Stimulated activated naive CD4-positive, alpha-beta T cell treated with Interleukin-2 at 50 U/mL for 16 hours (primary cell): ENCODE measurements at places on chromosomes 16 and 17.
A peak's percentile ranks its signal among the peaks of the same experiment; 100 is the strongest.

GRCh38 chr17:82247856-82248671 lies 19.2 kb downstream of the SLC16A3 start:
- DNase-seq = no peak

DNA sequence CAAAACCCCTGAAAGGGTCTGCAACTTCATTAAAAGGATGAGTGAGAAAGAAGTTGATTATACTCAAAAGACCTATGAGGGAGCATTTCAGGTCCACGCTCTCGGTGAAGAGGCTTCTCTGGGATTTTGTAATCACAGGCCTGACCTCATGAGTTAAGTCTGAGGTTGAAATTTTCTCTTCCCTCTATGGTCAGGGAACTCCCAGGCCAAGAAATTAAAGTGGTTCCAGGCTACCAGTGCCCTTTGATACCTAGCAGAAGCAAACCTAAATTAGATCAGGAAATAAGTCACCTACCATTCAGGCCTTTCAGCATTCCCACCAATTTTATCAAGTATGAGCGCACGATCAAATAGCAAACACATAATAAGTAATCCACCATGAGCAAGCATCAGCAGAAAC lies 27.9 kb downstream of the MBTD1 start:
- no peak for DNase-seq

DNA sequence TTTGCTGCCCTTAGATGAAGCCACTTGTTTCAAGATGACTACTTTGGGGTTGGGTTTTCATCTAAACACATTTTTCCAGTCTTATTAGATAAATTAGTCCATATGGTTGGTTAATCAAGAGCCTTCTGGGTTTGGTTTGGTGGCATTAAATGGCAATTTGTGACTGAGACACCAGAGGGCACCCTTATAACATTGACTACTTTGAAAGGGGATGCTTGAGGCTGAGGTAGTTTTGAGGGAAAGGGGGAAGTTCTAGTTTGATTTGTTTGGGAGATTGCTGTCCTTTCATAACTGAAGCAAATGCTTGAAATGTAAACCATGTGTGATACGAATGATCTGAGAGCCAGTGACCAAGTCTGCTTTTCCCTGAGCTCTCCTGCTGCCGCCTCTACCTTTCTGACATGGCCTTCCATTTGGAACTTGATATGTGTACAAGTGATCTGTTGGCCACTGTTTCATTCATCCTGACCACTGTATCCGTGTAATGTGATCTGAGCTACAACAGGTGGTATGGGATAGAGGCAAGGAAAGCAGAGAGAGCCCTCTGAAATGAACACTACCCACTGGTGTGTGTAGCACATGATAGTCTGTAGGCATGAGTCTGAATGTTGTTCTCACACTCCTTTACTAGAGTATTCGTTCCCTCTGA lies 5.8 kb upstream of the RARA start:
- DNase-seq = peak; percentile 23

GRCh38 chr16:29811896-29812665 lies at the start of gene PRRT2:
PRRT2 (plus strand) TSS chr16:29812193; CDS start chr16:29813055, 862 bp downstream.
- DNase-seq = peak; percentile 49

- DNase-seq = peak; percentile 54
These were observed 616 bp downstream of the SRSF2 start for GRCh38 chr17:76736349-76737081.

DNA sequence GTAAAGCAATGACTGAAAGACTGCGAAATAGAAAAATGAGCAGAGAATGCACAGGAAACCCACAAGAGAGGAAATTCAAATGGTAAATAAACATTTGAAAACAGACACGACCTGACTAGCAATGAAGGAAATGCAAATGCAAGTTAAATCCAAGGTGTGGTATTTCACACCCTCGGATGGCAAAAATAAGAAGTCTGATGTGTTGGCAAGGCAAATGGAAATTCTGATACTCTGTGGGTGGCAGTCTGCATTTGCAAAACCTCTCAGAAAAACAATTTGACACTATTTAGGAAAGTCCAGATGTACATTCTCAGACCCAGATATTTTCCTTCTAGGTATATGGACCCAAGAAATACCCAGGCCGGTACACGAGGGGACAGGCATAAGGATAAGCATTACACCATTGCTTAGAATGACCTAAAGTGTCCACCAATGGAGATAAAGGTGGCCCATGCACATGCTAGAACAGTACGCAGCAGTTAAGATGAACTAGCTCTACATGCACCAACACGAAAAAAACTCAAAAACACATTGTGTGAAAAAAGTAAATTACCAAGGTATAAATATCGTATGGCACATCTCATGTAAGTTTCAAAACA lies 116.7 kb downstream of the GAS7 start:
- DNase-seq = no peak

DNA sequence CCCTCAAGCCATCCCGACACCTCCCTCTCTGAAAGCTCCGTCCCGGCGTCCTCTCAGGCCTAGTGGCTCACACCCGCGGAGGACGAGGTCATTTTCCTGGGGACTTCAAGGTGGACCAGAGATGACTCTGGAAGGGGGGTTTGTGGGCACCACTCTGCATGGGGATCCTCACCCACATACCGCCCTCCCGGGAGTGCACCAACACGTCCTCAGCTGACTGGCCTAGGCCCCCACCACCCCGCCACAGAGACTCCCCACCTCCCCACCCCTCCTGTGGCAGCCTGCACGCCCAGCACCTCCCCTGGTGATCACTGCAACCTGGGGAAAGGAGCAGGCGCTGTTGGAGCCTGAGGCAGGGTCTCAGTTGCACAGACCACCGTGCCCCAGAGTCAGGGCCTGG lies 2.4 kb upstream of the SOX8 start:
- no peak for DNase-seq

GRCh38 chr17:43105146-43105545 lies 20.0 kb downstream of the BRCA1 start:
- DNase-seq = no peak

DNA sequence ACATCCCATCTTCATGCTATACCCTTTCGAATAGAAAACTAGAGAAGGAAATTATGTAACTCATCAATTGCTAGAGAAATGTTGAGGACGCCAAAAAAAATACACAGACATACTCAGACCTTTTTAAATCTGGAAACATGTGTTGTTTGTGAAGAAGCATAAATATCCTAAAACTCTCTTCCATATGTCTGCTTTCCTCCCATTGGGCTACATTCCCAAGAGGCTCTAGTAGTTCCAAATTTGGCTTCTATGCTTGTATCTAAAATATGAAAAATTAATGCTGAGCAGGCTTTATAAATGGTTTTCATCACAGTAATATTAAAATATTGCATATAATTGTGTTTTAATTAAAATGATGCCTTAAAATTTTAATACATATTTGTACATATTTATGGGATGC lies 297.9 kb upstream of the PSMD7 start:
- no peak for DNase-seq

DNA sequence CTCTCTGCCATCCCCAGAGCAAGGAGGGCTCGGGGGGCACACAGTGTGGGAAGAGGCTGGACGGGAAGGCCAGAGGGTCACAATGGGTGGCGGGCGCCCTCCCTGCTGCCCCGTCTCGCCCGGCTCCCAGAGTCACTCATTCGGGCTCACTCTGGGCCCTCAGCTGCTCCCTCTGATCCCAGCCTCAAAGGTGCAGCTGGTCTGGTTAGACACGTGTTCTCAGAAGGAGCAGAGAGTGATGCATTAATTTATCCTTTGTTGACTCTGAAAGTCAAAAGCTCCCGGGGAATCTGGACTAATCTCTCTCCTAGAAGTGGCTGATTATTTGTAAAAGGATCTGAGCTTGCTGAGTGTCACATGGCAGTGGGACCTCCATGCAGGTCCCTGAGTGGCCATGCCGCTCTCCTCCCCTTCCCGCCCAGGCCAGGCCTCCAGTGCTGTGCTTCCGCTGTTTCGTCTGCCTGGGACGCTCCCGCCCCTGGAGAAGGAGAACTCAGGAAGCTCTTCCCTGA lies 87.5 kb downstream of the SEC14L1 start:
- no peak for DNase-seq

DNA sequence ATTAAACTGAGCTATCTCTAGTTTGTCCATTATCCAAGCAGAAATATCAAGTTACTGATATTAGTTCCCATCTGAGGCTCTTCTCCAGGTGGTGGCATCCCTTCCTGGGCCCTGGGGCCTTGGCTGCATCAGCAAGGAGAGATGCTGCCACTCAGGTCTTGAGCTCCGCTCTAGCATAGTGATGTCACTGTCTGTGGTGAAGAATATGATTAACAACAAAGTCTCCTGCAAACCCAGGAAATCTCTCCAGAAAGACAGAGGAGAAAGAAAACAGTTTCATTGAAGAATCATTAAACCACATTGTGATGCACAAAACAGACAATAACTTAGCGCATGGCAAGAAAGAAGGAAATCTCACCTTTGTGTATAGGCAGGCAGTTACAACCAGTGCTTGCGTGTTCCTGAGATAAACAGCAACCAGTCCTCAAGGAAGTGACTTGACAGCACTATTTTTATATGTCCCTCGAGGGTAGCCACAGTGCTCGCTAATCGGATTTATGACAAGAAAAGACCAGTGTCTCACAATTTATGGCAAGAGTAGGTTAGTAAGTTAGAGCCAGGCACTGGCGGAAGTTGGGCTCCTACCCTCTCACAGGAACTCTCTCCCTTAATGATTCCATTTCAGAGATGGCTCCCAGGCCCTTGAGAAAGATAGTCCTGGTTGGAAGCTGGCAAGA lies 151.1 kb downstream of the AHSP start:
- DNase-seq = no peak

DNA sequence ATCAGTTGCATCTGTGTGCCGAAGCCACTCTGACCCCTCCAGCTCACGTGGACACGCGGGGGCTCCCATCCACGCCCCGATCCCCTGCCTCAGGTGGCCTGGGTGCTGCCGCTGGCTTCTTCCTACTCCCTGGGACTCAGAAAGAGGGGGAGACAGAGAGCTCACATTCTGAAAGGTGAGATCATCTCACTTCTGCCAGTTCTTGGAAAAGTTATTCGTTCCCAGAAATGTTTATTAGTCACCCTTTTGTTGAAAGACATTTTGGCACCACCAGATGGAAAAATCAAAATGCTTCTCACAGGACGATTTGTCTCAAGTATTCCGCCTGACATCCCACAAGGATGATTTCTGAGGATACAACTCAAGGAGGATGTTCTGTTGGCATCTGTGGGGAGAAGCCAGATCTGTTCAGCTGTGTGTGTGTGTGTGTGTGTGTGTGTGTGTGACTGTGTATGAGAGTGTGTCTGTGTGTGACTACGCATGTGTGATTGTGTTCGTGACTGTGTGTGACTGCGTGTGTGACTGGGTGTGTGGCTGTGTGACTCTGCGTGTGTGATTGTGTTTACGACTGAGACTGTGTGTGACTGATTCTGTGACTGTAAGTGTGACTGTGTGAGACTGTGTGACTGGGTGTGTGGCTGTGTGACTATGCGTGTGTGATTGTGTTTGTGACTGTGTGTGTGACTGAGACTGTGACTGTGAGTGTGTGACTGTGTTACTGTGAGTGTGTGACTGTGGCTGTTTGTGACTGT lies 207.3 kb downstream of the NTN1 start:
- DNase-seq = no peak

DNA sequence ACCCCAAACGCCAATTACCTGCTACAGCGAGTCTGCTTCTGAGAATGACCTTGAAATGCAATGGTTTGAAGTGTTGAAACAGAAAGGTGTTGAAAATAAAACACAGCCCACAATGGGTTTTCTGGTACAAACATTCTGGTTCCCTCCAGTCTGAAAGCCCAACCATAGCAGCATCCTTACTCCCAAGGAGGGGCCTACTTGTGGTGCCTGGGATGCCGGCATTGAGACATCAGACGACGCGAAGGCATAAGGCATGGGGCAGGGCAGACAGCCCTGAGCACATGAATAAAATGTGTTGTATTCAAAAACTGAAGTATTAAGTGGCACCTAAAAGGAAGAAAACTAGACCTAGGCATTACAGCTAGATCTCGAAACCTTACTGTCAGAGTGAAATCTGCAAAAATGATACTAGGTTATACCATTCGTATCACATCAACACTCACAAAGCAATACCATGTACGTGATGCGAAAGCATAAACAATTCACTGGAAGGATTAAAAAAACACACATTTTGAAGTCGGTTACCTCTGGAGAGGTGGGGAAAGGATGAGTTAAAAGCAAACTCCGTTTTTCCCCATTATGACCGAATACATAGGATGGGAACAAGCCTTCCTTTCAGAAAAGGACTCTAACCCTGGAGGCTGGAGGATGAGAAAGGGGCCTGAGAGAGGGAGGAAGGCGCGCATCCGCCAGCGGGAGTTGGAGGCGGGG lies 702 bp downstream of the NUDT21 start:
- no peak for DNase-seq

DNA sequence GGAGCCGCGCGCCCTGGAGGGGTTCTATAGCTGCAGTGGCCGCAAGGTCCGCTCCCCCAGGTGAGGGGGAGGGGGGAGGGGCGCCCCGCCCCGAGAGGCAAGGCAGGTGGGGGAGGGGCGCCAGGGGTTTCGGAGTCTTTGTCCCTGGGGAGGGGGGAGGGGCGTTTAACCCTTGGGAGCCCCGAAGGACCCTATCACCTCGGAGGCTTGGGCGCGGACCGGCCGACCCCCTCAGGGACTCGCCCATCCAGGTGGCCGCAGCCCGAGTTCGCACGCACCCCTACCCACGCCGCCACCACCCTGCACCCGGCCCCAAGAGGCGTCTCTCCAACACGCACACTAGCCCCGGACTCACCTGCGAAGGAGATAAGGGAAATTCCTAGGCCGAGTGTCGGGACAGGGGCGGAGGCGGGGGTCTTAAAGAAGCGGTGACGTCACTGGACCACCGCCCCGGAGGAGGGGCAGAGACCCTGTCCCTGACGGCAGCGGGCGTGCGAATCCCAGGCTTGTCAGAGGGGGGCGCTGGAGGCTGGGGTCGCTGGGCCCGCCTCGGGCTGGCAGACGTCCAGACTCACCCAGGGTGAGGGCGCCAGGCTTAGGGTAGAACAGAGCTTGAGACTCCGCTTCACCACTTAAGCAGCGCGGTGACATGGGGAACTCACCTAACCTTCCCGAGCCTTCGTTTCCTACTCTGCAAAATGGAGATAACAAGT lies at the start of gene CLDN6:
Gene CLDN6 (minus strand): TSS at position 390 of the 713 bp plus-strand sequence. CDS start 2,162 bp downstream, outside the sequence.
- DNase-seq = no peak

- no peak for DNase-seq
These were observed 4.5 kb downstream of the ALKBH5 start for GRCh38 chr17:18187821-18188761.

GRCh38 chr16:4663465-4663776 lies 29.9 kb upstream of the NUDT16L1 start:
- DNase-seq = no peak

DNA sequence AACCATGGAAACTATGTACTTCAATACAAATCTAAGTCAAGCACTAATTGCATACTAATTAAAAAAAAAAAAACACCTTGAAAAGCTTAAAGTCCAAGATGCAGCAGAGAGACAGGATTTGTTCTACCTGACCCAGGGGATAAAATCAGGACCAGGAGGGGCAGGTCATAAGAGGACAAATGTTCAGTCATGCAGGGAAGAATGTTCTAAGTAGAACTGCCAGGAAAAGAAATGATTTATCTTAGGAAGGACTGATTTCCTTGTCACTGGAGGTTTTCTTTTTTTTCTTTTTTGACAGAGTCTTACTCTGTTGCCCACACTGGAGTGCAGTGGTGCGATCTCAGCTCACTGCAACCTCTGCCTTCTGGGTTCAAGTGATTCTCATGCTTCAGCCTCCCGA lies 9.1 kb upstream of the GHDC start:
- DNase-seq = no peak

DNA sequence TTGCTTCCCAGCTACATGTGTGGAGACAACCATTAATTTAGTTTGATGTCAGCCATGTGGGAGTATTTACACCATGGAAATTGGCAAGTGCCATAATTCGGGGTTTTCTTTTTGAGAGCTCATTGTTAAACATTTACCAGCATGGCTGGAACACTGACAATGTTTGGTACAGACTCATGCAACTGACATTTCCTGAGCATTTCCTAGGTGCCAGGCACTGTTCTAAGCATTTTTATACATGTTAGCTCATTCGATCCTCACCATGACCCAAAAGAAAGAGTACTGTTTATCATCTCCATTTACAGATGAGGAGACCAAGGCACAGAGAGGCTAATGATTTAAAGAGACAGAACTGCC lies 86.9 kb downstream of the FOXL1 start:
- DNase-seq = no peak
